ENCODE measurements at places on chromosomes 5 and 9.

DNA sequence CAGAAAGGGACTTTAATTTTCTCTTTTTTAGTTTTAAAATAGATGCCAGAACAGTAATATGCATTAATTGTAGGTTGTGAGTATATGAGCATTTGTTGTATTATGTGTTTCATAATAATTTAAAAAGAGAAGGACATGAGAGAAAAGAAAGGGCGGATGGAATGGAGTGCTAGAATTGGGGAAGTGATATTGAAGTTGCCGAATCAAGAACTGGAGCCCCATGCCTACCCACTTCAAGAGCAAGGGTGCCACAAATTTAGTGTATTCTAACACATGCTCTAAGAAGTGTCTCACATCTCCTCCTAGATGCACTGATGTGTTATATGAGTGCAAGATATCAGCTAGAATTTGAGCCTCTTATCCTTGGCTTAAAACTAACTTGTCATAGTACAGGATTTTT is 43.6 kb upstream of the FYB1 start:
- no peak for DNase-seq

DNA sequence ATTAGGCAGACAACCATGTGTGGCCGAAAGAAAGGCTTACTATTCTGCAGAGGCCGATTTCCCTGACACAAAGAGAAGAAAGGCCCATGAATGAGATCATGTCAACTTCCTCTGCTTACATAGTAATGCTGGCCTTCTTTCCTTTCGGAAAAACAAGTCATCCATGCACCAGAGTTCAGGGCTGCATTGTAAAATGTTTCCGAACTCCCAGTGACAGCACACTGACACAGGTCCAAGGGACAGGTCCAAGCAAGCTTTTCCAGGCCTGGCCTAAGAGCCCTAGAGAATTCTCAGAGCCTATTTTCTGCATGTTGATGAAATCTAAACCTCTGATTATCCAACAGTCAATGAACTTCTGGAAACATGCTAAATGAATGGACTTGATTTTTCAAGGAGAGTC is 140.9 kb downstream of the ZNF608 start:
- DNase-seq: no peak

DNA sequence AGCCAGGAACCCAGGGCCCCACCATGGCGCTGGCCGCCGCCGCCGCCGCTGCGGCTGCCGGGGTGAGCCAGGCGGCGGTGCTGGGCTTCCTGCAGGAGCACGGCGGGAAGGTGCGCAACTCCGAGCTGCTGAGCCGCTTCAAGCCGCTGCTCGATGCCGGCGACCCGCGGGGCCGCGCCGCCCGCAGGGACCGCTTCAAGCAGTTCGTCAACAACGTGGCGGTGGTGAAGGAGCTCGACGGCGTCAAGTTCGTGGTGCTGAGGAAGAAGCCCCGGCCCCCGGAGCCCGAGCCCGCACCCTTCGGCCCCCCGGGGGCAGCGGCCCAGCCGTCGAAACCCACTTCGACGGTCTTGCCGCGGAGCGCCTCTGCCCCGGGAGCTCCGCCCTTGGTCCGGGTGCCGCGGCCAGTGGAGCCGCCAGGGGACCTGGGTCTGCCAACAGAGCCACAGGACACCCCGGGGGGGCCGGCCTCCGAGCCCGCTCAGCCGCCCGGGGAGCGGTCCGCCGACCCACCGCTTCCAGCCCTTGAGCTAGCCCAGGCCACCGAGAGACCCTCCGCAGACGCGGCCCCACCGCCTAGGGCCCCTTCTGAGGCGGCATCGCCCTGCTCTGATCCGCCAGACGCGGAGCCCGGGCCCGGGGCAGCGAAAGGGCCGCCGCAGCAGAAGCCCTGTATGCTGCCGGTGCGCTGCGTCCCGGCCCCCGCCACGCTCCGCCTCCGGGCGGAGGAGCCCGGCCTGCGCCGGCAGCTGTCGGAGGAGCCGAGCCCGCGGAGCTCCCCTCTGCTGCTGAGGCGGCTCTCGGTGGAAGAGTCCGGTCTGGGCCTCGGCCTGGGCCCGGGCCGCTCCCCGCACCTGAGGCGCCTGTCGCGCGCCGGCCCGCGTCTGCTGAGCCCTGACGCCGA is 749 bp downstream of the SOWAHA start:
- no peak for DNase-seq

GRCh38 chr5:149228618-149229297 is 42.9 kb upstream of the AFAP1L1 start:
- no peak for DNase-seq

DNA sequence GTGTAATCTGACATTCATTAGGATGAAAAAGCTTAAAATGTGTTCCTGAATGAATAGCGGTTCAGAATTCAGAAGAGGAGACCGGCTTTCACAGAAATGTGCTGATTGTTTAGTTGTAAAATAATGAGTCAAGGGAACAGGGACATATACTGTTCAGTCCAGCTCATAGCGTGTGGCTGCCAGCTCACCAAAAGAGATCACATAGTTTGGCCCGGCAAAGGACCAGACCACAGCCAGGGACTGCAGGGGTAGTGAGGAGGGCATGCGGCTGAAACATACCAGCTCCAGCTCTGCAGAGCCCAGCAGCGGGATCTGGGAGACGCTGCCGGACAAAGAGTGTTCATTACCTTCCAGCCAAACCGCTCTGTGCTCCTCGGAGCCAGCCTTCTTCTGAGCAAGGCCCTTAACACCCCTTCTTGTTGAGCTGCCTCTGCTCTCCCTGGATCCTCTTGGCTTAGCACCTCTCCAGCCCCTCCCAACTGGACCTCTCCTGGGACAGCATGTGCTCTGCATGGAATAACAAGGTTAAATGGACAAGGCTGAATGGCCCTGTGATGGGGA is 116.8 kb upstream of the CNTLN start:
- DNase-seq: no peak

DNA sequence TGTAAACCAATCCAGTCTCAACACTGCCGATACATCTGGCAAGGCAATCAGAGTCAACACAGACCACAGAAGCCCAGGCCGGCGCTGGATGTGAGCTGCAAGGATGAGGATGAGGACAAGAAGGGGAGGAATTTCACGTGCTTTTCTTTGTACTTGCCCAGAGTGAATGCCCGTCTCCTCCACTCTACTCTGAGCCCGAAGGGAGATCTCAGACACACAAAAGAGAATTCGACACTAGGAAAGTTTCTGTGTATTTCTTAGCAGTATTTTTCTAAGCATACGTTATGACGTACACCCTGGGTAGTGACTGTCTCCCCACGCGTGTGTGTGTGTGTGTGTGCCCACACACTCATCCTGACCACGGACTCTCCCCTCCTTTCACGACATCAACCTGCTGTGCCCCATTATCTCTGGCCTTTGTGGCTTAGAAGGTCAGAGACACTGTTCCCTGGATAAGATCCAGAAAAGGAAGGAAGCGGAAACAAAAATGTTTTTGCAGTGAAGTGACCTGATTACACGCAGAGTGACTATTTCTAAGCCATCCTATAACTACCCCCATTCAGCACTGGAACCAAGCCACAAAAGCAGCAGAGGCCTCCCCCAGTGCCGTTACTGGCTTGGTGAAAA is 227.3 kb upstream of the DAPK1 start:
- no peak for DNase-seq

GRCh38 chr5:180350296-180350695 is 2.8 kb downstream of the GFPT2 start:
- DNase-seq: no peak

- DNase-seq: no peak
These were observed 111.3 kb downstream of the LPAR1 start for GRCh38 chr9:110926828-110927487.

- no peak for DNase-seq
These were observed 457.9 kb downstream of the ENC1 start for GRCh38 chr5:74182603-74183002.

GRCh38 chr9:79858508-79858907 is 286.7 kb downstream of the TLE4 start:
- no peak for DNase-seq

- no peak for DNase-seq
These were observed 8.2 kb downstream of the TMEM268 start for GRCh38 chr9:114619191-114619761.

DNA sequence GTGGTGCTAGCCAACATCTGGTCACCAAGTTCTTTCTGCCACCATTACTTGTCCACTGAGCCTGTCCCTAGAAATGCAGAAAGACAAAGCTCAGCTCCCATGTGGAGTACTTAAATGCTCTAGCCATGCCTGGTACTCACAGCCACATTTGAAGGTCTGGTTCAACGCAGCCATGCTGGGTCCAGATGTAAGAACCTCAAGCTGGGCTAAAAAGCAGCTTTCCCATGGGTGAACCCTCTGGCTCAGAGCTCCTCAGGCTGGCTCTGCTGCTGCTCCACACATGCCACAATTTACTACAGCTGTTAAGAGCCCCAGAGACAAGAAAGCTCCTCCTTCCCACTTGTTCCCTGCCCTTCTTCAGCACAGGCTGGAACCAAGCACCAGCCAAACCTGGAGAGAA is 97.1 kb upstream of the LRRTM2 start:
- DNase-seq: no peak

- no peak for DNase-seq
These were observed 11.4 kb downstream of the AIF1L start for GRCh38 chr9:131107760-131108159.

GRCh38 chr5:59873113-59873512 is 20.4 kb downstream of the PDE4D start:
- DNase-seq: no peak

DNA sequence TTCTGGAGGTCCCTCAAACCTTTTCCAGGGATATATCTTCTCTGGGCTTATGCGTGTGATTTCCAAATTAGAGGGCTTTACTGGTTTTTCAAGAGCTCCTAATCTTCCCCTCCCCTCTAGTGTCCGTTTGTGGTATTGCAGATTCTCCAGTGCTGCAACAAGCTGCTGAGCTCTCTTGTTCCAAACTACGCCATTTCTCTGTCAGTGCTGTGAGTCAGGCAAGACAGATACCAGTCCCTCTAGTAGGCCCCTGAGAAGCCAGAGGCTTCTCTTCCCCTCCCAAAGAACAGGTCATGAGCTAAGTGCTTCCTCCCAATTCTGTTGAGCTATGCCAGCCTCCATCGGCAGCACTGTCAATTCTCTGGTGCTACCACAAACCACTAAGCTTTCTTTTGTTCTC is 149.5 kb downstream of the FANCC start:
- DNase-seq: no peak

DNA sequence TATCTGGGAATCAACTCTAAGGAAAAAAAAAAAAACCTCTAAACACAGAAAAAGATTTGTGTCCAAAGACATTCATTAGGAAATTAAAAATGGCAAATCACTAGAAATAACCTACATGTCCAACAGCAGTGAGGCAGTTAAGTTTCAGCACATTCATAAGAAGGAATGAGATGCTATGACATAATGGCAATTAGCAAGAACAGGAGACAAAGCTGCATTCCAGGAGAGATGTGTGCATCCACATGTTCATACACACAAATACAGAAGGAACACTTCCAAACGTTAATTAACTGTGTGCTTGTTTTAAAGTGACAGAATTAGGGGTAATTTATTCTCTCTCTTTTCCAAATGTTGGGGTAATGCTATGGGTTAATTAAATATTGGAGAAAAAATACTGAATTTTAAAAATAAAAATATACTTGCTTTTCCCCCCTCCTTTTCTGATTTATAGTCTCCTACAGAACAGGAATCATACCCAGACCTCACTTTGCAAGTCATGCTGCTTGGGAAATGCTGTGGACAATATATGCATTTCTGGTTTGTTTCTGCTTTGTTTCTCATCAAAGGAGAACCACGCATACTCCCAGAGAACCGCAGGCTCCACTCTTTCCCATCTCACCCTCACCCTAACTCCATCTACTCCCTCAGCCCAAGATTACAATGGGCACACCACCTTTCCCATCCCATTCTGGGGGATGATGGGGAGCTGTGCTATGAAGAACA is 114.1 kb downstream of the CDK5RAP2 start:
- DNase-seq: no peak

DNA sequence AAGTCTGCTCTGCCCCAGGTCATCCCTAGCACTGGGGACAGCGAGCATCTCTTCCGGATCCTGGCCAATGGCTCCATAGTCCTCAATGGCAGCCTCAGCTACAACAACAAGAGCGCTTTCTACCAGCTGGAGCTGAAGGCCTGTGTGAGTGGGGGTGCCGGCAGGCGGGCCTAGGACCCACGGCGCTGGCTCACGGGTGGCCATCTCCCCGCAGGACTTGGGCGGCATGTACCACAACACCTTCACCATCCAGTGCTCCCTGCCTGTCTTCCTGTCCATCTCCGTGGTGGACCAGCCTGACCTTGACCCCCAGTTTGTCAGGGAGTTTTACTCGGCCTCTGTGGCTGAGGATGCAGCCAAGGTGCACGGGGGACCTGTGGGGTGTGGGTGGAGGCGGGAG is 25.9 kb downstream of the CDHR2 start:
- no peak for DNase-seq

DNA sequence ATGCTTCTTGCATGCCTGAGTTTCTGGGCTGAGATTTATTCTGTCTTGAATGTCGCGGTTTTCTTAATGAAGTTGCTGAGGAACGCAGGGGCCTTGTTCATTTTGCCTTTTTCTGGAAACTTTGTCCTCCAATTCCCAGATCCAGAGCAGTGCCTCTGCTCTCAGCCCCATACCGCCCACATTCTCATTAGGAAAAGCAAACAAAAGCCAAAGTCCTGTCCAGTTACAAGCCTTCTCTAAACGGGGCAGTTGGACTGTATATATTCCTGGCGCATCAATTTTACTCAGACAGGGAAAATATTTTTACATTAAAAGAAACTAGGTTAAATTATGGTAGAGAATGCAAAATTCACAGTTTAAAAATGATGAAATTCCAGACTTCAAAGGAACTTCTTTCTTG is 1.2 kb upstream of the PSAT1 start:
- DNase-seq: no peak

- no peak for DNase-seq
These were observed 163.3 kb downstream of the AUH start for GRCh38 chr9:91198405-91198804.

- no peak for DNase-seq
These were observed 15.6 kb downstream of the SNX2 start for GRCh38 chr5:122790354-122791103.

DNA sequence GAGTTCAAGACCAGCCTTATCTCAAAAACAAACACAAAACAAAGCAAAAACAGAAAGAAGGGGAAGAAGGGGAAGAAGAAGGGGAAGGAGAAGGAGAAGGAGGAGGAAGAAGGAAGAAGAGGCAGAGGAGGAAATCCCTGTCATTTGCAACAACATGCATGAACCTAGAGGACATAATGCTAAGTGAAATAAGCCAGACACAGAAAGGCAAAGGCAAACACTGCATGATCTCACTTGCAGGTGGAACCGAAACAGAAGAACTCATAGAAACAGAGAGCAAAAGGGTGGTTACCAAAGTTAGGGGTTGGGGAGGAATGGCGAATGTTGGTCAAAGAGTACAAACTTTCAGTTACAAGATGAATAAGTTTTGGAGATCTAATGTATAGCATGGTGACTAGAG is 135.4 kb downstream of the UGCG start:
- DNase-seq: no peak

DNA sequence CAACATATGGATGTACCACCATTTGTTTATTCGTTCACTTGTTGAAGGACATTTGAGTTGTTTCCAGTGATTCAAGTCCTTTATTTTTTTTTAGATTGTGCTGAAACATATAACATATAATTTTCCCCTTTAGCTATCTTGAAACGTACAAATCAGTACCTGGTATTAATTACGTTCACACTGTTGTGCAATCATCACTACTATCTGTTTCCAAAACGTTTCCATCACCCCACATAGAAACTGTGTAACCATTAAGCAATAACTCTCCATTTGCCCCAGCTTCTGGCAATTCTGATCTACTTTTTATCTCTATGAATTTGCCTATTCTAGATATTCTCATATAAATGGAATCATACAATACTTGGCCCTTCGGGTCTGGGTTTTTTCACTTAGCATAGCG is 116.0 kb downstream of the FGF1 start:
- no peak for DNase-seq

Measured in RWPE2 (cell line).